ENCODE measurements at places on chromosomes 1 and 21.
A peak's percentile ranks its signal among the peaks of the same experiment; 100 is the strongest.

DNA sequence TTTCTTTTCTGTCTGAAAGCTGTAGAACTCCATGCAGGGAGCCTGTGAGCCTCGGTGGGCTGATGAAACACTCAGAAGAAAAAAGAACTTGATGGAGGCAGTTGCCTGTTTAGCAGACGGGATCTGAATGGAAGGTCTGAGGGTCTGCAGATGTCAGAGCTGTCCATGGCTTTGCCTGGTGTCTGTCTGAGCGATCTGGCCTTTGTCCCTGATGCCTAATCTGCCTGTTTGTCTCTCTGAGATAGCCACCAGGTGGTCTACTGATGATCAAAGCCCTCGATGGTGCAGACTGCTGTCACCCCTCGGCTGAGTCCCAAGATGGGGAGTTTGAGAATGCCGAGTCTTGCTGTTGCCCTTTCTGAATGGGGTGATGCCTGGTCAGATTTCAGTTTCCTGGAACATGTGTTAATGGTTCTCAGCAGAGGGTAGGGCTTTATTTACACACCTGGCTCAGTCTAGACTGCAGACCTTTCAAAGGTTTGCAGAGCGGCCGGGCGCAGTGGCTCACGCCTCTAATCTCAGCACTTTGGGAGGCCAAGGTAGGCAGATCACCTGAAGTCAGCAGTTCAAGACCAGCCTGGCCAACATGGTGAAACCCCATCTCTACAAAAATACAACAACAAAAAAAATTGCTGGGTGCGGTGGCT is 90.4 kb downstream of the KIF26B start:
- no peak for DNase-seq

DNA sequence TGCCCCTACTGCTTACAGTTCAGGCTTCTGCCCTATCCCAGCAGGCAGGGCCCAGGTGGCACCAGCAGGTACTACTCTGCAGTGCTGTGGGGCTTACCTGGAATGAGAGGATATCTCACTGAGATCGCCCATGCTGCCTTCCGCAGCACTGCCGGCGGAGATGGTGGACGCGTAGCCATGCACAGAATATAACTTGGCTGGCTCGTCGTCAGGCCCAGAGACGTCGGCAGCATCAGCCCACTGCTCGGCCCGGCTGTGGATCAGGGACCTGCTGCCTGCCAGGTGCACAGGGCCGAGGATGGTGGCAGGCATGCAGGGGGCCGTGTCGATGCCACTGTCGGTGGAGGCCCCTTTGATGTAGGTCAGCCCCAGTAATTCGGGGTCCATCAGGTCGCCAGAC is 190.9 kb downstream of the SIPA1L2 start:
- no peak for DNase-seq

- DNase-seq = no peak
These were observed 5.4 kb downstream of the TMEM59 start for GRCh38 chr1:54047384-54048305.

DNA sequence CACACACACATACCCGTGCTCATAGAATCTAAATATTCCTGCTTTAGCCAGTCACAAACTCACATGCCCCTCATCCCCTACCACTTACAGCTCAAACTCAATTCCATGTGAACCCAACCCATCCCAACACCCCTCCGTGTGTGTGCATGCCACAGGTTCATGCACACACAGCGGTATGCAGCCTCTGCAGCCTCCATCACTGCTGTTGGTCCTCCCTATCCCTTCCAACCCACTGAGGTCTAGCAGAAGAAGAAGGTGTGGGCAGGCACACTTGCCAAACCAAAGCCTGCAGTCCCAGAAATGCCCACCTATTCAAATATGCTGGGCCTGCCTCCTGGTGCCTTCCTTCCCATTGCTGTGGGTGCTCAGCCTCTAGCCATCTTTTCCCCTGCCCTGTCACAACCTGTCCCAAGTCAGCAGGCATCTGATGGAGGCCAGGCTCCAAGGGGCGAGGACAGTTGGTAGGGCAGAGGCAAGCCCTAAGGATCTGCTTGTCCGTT is 26.2 kb downstream of the SLC2A1 start:
- no peak for DNase-seq

DNA sequence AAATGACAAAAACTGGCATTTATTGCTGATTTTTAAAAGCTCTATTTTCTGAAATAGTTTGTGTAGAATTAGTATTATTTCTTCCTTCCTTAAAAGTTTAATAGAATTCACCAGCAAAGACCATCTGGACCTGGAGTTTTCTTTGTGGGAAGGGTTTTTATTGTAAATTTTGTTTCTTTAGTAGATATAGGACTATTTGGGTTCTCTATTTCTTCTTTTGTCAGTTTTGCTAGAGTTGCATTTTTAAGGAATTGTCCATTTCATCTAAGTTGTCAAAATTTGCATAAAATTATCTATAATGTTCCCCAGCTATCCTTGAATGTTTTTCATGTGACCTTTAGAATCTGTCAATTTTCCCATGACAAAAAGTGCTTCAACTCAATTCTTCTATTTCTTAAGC is 28.8 kb upstream of the LRP8 start:
- no peak for DNase-seq

- peak; percentile 70 for DNase-seq
These were observed 91.6 kb downstream of the GLUL start for GRCh38 chr1:182299728-182300616.

DNA sequence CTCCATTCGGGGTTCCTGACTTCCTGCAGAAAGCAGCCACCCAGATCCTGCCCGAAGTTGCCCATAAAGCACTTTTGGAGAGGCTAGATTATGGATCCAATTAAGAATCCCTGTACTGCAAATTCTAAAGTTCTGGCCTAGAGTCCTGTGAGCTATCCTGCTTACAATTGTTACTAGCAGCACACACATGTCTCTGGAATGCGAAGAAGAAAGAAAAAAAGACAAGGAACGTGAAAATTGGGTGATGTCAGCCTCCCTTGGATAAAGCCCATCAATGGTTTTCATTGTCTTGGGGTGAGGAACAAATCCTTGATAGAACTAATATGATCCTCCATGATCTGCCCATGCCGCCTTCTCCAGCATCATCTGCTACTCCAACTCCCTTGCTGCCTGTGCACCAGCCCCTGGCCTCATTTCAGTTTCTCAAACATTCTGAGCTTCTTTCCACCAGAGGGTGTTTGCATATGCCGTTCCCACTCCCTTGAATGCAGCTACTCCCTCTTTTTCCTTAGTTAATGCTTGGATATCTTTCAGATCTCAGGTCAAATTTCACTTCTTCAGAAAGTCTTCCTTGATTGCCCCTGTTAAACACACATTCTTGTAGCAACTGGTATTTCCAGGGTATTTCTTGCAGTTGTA is 94.0 kb downstream of the ST6GALNAC5 start:
- DNase-seq = no peak

- DNase-seq = peak; percentile 14
These were observed 2.4 kb upstream of the WNT9A start for GRCh38 chr1:227949954-227950734.

GRCh38 chr1:93671099-93671621 is 10.5 kb downstream of the BCAR3 start:
- no peak for DNase-seq

DNA sequence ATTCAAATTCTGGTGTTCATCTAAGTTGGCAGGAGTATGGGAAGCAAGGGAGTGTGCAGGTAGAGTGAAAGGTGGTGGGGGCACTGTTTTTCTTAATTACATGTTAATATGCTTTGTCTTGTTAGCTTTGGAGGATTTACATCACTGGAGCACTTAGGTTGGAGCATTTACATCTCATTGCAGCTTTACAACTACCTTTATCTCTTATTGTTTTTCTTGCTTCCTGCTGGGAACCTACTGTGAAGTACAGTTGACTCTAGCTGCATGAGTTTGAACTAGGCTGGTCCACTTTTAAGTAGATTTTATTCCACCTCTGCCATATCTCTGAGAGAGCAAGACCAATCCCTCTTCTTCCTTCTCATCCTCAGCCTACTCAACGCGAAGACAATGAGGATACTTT is 554.8 kb upstream of the B3GALT2 start:
- no peak for DNase-seq

DNA sequence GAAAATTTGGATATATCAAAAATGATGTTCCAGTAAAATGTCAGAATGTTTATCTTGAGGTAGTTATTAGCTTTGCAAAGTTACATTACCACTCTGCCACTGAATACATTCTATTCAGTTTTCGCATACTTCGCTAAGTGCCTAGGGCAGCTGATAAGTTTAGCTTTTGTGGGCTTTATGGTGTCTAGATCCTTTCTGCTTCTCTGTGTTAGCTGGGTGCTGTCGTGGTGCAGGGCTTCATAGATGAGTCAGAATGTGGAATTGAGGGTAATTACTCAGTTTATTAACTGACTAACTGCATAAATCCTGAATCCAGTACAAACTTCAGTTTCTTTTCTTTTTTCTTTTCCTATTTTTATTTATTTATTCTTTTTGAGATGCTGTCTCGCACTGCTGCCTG is 21.5 kb downstream of the NCAM2 start:
- DNase-seq = no peak

DNA sequence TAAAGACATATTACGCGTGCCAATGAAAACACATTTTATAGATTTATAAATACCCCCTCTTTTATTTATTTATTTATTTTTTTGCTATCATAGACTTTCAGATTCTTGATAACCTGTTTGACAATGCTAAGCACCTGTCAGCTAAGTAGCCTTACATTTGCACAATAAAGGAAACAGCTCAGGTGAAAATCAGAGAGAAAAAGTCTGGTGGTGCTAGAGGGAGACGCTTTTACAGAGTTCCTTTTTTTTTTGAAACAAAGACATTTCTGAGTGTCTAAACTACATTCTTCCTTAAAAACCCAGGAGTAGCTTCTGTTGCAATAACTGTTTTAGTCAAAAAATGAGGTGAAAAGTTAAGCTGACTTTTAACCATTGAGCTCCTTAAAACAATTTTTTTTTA is 1611.6 kb downstream of the NCAM2 start:
- DNase-seq = no peak

GRCh38 chr1:119112244-119112643 is 28.2 kb downstream of the WARS2 start:
- DNase-seq = no peak

- no peak for DNase-seq
These were observed 385.6 kb downstream of the HLX start for GRCh38 chr1:221264848-221265247.

GRCh38 chr1:96002201-96002600 is 719.4 kb upstream of the PTBP2 start:
- DNase-seq = no peak

DNA sequence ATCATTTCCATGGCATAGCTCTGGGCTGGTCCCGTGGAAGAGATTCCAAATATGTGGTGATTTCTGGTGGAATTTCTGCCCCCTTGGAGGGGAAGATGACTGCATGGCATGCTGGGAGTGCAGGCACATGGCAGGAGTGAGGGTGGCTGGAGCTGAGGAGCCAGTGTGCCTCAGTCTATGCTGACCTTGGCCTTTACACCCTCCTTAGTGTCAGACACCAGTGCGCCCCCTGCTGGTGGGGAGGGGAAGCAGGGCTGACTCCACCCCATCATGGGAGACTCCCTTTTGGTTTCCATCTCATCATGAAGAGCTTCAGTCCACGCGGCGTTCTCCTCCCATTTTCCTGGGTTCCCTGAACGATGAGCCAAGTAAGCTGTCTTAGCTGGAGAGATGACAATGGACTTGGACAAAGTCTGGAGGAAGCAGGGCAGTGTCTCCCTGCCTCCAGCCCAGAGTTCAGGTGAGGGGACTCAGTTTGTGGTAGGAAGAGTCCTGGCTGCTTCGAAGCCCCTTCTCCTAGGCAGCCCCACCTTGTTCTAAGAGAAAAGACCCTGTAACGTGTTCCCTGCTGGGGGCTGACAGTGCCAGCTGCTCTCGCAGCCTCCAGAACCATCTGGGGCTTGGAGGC is 10.3 kb downstream of the ALX3 start:
- peak; percentile 79 for DNase-seq

GRCh38 chr1:48677306-48678287 is 99.1 kb downstream of the BEND5 start:
- DNase-seq = peak; percentile 57

DNA sequence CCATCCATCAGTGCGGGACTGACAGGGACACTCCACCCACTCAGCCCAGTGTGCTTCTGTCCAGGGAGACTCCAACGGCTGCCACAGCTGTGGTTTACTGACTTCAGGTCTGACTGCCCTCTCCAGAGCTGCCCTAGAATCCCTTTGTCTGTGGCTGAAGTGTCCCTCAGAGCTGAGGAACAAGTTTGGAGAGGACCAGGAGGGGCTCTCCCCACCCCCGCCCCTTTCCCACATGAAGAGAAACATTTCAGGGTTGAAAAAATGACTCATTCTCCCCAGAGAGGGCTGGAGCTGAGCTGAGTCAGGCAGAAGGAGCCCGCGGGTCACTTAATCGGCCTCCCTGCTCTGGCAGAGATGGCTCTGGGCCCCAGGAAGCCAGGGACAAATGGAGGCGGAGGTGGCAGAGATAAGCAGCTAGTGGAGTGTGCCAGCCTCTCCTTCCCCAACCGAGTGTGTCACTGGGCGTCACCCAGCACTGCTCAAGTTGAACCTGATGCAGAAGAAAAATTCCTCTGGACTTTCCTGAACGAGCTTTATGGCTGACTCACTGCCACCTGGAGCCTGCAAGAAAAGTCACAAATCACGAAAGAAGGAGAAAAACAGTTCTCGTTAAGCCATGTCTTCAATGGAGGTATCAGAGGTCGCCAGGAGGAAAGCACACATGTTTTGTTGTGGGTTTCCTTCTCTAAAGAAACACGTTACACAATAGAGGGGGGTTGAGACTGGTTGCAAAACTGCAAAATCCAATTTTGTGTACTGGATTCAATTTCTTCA is 34.3 kb upstream of the ECE1 start:
- DNase-seq = no peak

GRCh38 chr1:173775578-173776226 is 48.8 kb upstream of the DARS2 start:
- DNase-seq = no peak

DNA sequence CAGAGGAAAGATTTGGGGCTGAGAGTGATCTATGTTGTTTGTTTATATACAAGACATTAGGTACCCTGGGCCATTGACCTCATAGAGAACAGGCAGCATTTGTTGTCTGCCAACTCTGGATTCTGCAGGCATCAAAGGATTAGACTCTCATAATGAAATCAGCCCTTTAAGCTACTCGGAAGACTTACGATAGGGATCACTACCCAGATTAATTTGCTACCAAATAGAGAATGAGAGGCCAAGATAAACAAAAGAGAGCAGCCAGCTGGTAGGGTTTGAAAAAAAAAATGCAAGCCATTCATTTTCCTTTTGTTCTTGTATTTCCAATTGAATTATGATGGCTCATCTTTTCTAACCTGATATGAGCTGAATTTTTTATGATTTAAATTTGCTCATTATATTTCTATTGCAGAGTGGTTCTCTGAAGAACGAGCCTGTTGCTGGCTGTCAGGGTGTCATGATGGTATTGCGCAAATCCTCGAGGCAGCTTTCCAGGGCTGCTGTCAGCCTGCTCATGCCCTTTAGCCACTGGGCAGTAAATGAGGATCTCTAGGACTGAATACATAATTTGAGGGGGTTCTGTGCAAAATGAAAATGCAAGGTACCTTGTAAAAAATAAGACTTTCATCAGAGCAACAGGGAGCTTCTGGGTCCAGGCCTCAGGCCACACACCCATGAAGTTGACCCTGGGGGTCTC is 116.4 kb upstream of the KCNJ15 start:
- DNase-seq = no peak
